Activated T-helper 1 cell treated with anti-CD3 and anti-CD28 coated beads, Interleukin-12 subunit alpha, Interleukin-12 subunit beta, Interleukin-2, Interleukin-4 antibody, amounts not matched to agents 30 ng/mL and 10 ng/mL and 1 ng/mL, durations not matched to agents 14 hours and 24 hours and 36 hours (primary cell): ENCODE measurements at places on chromosomes 2 and 18. TPM values are rescaled to one million over a fixed set of nuclear protein-coding genes. Genes with fewer than 3 reads are reported as not detected.

DNA sequence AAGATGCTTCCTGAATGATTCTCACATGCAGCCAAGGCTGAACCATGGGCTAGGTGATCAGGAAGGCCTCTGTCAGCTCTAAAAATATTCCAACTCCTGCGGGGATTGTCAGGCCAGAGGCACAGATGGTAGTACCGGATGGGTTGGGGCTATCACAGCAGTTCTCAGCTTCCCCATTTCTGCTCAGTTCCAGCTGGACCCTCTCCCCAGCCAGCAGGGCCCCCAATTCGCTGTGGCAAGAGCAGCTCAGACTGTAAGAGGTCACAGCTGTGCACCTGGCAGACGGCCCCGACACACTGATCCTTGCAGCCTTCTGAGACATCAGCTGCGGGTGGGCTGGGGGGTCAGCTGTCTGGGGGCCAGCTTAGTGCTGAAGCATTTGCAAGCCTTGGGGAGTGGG is 43.6 kb upstream of the TCF7L1 start:
- H3K4me3 ChIP-seq = no peak overlapping the region
- no peaks in the 10 kb centered on the region for H3K4me1 ChIP-seq
- H3K27me3 ChIP-seq = peaks cover 4% of the 10 kb centered on the region
- no peak overlapping the region for H3K27ac ChIP-seq
- DNase-seq = no peak

- no peak for DNase-seq
- H3K27me3 ChIP-seq = peaks cover 14% of the 10 kb centered on the region
- no peaks in the 10 kb centered on the region for H3K36me3 ChIP-seq
- H3K27ac ChIP-seq = no peak overlapping the region
- no peaks in the 10 kb centered on the region for H3K4me1 ChIP-seq
Observed at GRCh38 chr2:69271831-69272257, 115.2 kb downstream of the GFPT1 start.

DNA sequence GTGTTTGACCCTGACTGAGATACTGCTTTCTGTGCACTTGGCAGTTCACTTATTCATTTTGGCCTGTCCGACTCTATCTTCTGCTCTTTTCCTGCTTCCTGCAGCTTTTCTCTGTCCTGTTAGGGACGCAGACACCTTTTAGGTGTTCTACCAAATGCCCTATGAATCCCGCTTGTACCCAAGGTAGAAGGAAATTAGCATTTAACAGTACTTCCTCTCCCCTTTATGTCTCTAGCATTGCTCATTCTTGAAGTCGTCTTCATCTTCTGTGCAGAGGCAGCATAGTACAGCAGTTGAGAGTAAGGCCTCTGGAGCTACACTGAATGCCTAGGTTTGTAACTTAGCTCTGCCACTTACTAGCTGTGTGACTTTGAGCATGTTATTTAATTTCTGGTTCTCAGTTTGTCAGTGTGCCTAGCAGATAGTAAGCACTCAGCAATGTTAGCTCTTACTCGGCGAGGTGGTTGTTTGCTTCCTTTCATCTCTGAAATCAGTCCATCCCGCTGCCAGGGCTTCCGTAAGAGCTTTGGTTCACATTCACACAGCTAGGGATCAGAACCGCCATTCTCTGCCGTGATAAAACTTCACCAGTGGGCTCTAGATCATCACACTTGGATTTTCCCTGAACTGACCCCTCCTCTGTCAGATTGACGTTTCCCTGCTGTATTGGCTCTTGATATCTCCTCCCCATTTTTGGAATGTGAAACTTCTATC is 1.4 kb downstream of the CCT7 start:
- H3K27me3 ChIP-seq = no peaks in the 10 kb centered on the region
- peak overlapping the region; percentile 95 for H3K4me3 ChIP-seq
- H3K36me3 ChIP-seq = peaks cover 27% of the 10 kb centered on the region
- H3K4me1 ChIP-seq = peaks cover 36% of the 10 kb centered on the region
- H3K27ac ChIP-seq = peak overlapping the region; percentile 96
- DNase-seq = no peak

SEMA4C gene
- total RNA-seq = 18.7 and 20.6 TPM in 2 replicates
